DMS 273 treated with DMSO at 0.1 percent for 48 hours (cell line): ENCODE measurements at places on chromosomes 16 and 17.
A peak's percentile ranks its signal among the peaks of the same experiment; 100 is the strongest.

- no peak for DNase-seq
Observed at GRCh38 chr17:82898976-82899514, 59.2 kb upstream of the ZNF750 start.

- DNase-seq, result no peak
Observed at GRCh38 chr17:40841246-40841645, 18.8 kb upstream of the KRT10 start.

- no peak for DNase-seq
Observed at GRCh38 chr17:70771804-70772386, 602.6 kb downstream of the KCNJ2 start.

GRCh38 chr16:55954906-55955305 lies 79.7 kb upstream of the CES5A start:
- DNase-seq, result no peak

DNA sequence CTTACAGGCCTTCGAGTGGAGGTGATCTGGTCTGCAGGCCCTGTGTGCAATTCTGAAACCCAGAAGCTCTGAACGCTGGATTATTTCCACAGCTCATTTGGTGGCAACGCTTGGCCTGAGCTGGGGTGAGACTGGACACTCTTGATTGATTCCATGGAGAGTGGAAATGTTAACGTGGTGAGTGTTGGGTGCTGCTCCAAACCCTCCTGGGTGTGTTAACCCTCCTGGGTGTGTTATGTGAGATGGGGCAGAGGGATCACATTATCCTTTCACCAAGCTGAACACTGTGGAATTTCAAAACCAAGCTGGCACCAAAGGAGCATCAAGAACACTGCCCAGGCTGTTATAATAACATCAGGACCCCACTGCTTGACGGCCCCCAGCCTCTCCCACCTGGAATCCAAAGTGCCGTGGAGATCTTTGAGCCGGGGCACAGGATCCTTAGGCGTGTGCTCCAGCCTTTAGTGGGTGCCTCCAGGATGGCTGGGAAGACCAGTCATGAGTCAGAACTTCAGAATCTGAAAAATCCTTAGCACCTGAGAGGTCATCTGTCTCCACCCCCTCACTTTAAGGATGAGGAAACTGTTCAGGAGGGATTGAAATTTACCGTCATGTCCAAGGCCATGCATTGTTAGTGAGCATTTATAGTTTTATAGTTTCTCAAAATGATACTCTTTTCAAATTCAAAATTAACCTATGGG lies 75.0 kb downstream of the RPTOR start:
- no peak for DNase-seq

- DNase-seq, result no peak
Observed at GRCh38 chr17:63116967-63117830, 151.2 kb downstream of the TANC2 start.

DNA sequence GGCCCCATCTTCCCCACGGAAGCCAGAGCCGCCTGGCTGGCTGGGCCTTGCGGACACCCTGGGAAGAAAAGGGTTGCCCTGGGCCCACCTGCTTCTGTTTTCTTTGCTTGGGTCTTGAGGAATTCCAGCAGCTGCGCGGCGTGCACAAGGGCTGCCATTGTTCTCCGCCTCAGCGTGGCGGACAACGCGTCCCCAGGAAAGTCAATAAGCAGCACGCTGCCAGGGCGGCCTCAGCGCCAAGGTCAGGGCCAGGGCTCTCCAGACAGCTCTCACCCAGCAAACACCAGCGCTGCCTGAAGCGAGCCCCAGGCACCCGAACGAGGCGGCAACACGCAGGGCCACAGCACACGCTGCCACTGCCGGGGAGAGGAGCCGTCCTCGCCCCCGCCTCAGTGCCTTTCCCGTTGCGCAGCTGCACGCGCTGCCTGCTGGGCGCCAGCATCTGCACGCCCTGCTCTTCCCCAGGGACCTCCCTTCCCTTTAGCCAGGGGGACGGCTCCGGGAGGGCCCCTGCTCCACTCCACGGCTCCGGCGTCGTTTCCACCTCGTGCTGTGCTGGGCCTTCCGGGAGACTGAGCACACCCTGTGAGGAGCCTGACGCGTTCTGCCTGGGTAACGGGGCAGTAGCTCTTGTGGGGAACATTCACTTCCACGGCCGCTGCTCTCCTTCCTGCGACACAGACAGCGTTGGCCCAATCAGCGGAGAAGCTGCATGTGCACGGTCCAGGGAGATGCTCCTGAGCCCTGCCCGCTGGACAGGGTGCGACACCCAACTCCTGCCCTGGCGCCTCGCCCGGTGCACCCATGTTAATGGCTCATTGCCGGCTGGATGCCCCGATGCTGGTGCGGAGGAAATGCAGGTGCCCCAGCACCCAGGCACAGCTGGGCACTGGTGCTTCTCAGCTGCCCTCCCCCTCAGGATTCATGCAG lies 57.8 kb downstream of the LMF1 start:
- DNase-seq, result no peak

DNA sequence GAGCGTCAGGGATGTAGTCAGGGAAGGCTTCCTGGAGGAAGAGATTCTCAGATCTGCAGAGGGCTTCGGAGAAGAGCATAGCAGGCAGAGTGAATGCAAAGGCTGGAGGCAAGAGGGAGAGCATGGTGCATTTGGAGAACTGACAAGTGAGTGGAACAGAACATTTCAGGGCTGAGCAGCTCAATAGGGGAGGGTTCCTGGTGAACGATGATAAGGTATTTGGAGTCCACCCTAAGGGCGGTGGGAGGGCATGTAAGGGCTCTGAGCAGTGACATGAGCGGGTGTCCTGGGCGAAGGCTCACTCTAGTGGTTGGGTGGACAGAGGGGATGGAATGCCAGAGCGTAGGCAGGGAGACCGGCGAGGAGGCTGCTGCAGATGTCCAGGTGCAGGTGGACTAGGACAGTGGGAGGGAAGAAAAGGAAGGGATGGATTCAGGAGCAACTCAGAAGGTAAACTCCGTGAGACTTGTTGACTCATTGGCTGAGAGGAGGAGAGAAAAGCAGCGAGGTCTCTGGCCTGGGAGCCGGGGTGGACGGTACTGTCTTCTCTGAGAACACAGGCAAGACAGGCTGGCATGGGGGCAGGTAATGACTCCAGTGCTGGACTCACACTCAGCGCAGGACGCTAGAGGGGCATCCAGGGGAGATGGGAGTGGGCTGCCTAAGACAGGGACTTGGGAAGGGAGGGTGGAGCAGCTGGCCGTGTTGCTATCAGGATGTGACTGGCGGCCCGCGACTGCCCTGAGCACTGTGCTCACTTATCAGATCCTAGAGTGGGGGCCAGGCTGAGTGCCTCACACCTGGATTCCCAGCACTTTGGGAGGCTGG lies 1.4 kb upstream of the PITPNA start:
- no peak for DNase-seq

DNA sequence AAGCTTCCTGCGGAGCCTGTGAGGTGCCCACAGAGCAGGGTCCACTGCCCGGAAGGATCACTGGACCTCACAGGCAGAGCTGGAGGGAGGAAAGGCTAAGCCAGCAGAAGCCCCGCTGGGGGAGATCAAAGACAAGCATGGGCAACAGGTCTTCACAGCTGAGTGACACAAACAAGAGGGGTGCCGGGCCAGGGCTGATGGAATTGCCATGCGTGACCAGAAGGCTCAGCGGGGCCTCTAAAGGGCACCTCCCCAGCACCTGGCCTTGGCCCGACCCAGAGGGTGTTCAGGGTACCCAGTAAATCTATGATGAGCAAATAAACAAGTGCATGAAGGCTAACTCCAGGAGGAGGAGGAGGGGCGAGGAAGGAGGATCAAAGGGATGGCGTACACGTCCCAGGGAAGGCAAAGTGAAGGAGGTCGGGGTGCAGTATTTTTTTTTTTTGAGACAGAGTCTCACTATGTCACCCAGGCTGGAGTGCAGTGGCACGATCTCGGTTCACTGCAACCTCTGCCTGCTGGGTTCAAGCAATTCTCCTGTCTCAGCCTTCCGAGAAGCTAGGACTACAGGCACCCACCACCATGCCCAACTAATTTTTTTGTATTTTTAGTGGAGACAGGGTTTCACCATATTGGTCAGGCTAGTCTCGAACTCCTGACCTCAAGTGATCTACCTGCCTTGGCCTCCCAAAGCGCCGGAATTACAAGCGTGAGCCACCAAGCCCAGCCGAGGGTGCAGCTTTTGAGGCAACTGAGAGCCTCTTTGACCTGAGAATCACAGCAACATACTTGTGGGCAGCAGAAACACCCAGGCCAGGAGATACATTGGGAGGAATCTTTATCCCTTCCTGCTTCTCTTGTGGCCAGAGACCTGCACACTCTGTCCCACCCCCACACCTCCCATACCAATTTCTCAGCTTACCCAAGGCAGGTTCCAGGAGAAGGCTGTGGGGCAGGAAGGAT lies 16.1 kb upstream of the EXOC7 start:
- DNase-seq, result no peak

DNA sequence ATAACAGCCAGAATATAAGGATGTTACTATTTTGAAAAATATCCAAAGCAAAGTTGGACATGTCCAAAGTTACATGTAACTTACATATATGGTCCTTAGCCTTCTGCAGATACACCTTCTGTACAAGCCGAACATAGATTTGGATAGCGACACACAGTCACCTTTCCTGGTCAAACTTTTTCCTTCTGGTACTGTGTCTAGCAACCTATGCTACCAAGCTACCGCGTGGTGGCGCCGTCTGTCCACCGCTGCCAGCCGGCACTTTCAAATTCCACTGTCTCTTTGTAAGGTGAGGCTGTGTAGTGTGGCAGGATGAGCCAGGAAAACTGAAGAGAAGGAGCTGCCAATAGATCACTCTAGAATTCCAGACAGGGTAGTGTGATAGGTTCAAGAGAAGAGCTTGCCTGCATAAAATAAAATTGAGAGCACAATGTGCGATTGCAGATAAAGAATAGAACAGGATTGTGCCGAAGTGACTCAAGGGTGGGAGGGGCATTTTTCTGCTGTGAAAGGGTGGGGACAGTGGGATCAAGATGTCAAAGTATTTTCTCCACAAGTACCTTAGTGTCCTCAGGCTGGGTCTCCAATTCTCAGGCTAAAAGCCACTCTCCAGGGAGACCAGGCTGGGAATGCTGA lies 366.9 kb downstream of the SLC39A11 start:
- peak; percentile 22 for DNase-seq

DNA sequence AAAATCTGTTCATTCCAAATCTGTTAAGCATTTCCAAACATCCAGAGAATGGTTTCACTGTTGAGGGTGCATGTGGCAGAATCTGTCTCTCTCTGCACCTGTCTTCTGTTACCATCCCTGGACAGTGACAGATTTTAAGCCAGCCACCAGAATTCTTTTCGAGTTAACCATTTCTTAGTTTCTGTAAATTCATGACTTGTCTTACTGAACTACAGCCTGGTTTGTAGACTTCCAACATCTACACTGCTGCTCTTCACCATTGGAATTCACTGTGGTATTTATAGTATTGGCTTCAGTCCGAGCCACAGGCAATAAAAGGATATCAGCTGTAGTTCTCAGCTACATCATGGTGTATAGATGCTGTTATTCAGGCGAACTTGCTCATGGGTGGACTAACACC lies 47.6 kb downstream of the GOSR1 start:
- DNase-seq, result no peak

DNA sequence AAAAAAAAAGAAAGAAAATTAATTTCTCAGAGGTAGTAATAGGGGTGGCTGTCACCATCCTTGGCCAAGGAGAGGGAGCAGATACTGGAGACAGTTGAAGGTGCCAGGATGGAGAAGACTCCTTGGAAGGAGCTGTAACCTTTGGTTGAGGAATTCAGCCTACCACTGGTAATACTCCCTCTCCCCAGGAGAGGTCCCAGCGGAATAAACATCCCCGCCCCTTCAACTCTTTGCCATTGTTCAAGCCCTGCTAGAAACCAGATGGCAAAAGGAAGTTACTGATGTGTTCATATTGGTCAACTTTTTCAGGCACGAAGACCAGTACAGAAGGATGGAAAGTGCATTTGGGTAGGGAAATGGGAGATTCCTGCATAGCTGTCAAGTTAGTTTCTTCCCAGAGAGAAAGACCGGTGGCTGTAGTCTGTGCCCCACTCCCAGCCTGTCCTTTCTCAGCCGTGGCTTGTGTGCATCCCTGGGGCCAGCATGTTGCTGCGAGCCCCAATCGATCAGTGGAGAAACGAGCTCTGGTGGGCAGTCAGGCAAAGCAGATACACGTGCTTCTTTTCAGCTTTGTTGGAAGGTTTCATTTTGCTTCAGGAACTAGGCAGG lies 612.1 kb downstream of the MAF start:
- DNase-seq, result no peak

GRCh38 chr17:82097184-82097918 lies 685 bp downstream of the FASN start:
- no peak for DNase-seq

DNA sequence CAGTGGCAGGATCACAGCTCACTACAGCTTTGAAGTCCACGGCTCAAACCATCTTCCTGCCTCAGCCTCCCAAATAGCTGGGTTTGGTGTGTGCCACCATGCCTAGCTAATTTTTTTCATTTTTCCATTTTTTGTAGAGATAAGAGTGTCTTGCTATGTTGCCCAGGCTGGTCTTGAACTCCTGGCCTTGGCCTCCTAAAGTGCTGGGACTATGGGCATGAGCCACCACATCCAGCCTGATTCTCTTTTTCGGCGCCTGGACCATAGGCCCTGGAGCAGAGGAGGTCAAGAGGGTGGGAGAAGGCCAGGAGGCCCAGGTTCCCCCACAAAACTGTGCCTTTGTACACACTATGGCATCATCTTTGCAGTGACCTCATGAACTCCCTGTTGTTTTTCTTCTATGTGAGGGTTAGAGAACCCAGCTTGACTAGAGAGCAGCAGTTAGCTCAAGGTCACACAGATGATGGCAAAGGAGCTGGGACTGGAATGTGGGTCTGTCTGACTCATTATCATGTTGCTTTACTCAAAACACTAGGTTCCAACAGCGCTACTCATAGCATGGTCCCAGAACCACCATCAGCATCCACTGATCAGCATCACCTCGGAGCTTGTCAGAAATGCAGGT lies 16.3 kb downstream of the SCN4A start:
- DNase-seq, result no peak

- DNase-seq, result peak; percentile 78
Observed at GRCh38 chr17:61314368-61315078, 85.1 kb upstream of the TBX2 start.

DNA sequence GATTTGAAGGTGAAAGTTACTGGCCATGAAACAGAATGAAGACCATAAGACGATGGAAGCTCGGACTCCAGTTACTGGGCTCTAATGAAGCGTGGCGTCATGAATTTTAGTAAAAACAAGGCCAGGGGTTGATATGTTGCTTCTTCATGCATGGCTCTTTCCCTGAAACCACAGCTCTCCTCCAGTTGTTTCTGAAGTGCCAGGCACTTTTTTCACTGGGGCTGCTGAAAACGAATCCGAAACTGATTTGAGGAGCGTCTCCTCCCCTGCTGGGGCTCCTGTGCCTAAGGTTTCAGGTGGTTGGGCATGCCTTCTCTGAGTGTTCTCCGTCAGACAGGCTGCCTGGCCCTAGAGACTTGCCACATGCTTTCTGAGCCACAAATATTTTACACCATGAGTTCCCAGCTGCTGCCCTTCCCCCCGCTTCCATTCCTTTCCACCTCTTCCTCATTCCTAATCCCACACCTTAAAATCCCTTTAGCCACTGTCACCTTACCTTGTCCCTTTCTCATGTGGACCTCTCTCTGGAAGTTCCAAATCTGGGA lies 3.7 kb upstream of the MYL4 start:
- DNase-seq, result no peak

GRCh38 chr16:73285436-73286201 lies 237.7 kb upstream of the ZFHX3 start:
- no peak for DNase-seq
